ENCODE measurements at places on chromosomes 5 and 9.

DNA sequence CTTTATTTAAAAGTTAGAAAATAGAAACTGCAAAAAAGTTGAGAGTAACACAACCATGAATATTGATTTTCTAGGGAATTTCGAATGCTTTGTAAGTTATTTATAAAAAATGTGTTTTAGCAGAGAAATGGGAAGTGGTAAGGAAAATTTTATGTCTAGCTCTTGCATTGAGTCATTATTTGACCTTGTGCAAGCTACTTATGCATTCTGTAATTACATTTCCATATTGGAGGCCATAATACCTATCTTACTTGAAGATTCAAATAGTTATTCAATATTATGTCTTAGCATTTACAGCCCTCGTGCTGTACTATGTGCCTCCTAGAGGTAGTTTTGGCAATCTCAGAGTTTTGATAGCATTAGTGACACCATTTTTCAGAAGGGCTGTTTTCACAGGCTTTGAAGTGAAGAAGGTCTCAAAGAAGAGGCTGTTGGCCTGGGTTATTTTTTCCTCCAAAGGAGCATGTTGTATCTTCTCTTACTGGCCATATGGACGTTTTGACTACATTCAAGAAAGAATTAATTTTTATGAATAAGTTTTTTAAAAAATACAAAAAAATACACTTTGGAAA lies 7.4 kb upstream of the DAP start:
- H3K27ac ChIP-seq, result no peak overlapping the region
- no peaks in the 10 kb centered on the region for H3K36me3 ChIP-seq
- DNase-seq, result no peak
- no peaks in the 10 kb centered on the region for H3K4me1 ChIP-seq
- no peaks in the 10 kb centered on the region for H3K27me3 ChIP-seq

- H3K4me1 ChIP-seq, result no peaks in the 10 kb centered on the region
- no peaks in the 10 kb centered on the region for H3K27me3 ChIP-seq
- no peak for DNase-seq
- no peak overlapping the region for H3K4me3 ChIP-seq
These were observed 58.4 kb upstream of the STK32A start for GRCh38 chr5:147176422-147176821.

- H3K27me3 ChIP-seq, result no peaks in the 10 kb centered on the region
- no peaks in the 10 kb centered on the region for H3K36me3 ChIP-seq
- H3K4me3 ChIP-seq, result no peak overlapping the region
These were observed 91.8 kb upstream of the TNC start for GRCh38 chr9:115209601-115210306.

DNA sequence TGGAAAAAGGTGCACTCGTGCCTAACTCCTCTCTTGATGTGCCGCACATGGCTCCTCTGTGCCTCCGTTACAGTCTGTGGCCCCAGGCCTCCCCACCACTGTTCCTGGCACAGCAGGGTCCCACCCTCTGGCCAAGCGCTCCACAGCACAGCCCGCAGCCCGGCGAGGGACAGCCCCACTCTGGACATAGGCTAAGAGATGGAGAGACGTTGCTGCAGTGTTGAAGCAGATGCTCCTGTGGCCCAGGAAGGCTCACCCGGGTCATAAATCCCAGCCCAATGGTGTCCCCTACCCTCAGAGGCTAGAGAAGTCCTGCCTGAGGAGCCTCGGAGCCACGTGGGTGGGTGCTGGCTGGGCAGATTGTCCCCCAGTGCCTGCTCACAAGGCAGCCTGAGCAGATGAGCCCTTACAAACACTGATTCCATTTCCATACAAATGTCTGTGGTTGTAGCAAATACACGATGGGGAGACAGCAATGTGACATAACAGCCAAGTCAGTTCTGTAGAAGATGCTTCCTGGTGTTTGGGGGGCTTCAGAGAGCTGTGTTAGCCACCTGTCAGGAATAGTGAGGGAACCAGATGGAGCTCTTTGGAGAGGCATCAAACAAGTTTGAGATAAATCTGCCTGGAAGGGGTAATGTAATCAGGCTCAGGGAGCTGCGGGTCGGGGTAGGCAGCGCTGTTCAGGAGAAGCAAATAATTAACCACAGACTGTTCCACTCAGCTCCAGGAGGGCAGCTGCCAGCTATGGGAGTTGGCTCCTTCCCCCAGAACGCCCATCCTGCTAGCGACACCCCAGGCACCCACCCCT lies 41.7 kb downstream of the C5orf15 start:
- H3K27me3 ChIP-seq, result no peaks in the 10 kb centered on the region
- no peak overlapping the region for H3K4me3 ChIP-seq
- H3K36me3 ChIP-seq, result no peaks in the 10 kb centered on the region
- peak overlapping the region; percentile 42 for H3K27ac ChIP-seq

GRCh38 chr5:132887283-132887682 lies 13.8 kb downstream of the LEAP2 start:
- H3K36me3 ChIP-seq, result peaks cover 92% of the 10 kb centered on the region
- H3K27me3 ChIP-seq, result no peaks in the 10 kb centered on the region
- DNase-seq, result no peak
- no peak overlapping the region for H3K27ac ChIP-seq
- no peak overlapping the region for H3K4me3 ChIP-seq
- H3K4me1 ChIP-seq, result no peaks in the 10 kb centered on the region

DNA sequence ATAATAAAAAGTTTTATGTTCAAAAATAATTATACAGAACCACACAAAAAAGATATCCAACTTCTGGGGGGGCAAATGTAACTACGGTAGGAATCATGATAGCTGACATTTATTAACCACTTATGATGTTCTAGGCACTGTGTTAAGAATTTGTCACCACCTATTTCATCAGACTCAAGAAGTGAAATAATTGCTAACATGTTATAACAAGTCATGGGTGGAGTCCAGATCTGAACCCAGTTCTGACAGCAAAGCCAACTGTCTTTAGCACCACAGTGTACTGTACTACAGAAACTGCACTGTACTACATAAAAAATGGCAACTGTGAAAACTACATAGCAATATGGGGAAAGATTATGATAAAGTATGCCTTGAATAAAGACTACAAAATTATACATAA lies 3.0 kb upstream of the SAP30L start:
- no peak overlapping the region for H3K27ac ChIP-seq
- H3K4me1 ChIP-seq, result peaks cover 22% of the 10 kb centered on the region
- H3K36me3 ChIP-seq, result peaks cover 18% of the 10 kb centered on the region
- no peak overlapping the region for H3K4me3 ChIP-seq
- DNase-seq, result no peak

DNA sequence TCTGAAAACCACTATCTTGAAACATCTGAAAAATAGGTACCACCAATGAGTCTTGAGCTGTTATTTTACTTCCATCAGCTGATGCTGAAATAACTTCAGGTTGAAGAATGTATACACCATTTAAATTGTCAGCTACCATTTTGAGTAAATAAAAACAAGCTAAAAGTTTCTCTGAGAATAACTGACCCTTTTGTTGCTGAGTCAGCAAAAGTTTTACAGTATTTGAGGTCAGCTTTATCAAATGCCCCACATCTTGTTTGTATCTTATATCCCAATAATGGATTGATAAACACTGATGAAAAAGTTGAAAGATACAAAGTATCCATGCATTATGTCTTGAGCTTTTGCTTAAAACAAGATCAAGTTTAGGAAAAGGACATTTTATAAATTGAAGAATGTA lies 22.8 kb downstream of the CPLANE1 start:
- H3K36me3 ChIP-seq, result peaks cover 74% of the 10 kb centered on the region
- H3K4me1 ChIP-seq, result no peaks in the 10 kb centered on the region
- no peaks in the 10 kb centered on the region for H3K27me3 ChIP-seq
- H3K4me3 ChIP-seq, result no peak overlapping the region
- H3K27ac ChIP-seq, result no peak overlapping the region

DNA sequence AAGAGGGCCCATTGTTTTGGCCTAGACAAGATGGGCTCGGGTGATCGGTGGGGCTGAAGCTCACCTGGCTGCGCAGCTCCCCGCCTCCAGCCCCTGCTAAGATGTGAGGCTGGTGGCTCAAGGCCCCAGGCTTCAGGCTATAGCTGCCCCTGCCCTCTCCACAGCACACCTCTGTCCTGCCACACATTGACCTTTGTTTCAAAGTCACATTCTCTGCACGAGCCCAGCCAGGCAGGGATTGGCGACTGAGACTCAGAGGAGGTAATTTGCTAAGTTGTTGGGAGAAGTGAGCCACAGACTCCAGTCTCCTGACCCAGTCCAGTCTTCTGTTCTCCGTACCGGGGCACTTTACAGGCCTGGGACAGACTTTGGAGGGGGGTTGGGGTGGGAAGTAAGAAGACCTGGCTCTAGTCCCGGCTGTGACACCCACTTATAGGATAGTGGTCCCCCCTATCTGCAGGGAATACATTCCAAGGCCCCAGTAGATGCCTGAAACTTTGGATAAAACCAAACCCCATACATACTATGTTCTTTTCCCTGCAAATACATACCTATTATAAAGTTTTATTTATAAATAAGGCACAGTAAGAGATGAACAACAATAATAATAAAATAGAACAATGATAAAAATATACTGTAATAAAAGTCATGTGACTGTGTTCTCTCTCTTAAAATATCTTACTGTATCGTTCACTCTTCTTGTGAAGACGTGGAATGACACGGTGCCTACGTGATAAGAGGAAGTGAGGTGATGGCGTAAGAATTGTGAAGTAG lies 13.3 kb downstream of the PDGFRB start:
- DNase-seq, result no peak
- H3K27ac ChIP-seq, result peak overlapping the region; percentile 85
- H3K36me3 ChIP-seq, result no peaks in the 10 kb centered on the region

GRCh38 chr5:67120032-67120431 lies 76.6 kb downstream of the CD180 start:
- no peak overlapping the region for H3K4me3 ChIP-seq
- DNase-seq, result no peak
- no peaks in the 10 kb centered on the region for H3K4me1 ChIP-seq
- H3K27ac ChIP-seq, result no peak overlapping the region

- peaks cover 15% of the 10 kb centered on the region for H3K4me1 ChIP-seq
- no peak overlapping the region for H3K4me3 ChIP-seq
- no peaks in the 10 kb centered on the region for H3K27me3 ChIP-seq
These were observed 54.5 kb downstream of the STK10 start for GRCh38 chr5:172133359-172134029.

GRCh38 chr9:134592018-134592818 lies 49.4 kb upstream of the COL5A1 start:
- no peaks in the 10 kb centered on the region for H3K4me1 ChIP-seq
- H3K27ac ChIP-seq, result peak overlapping the region; percentile 14
- peak; percentile 58 for DNase-seq
- no peak overlapping the region for H3K4me3 ChIP-seq
- H3K27me3 ChIP-seq, result peaks cover 44% of the 10 kb centered on the region

- H3K27ac ChIP-seq, result no peak overlapping the region
- no peak overlapping the region for H3K4me3 ChIP-seq
- no peaks in the 10 kb centered on the region for H3K36me3 ChIP-seq
- H3K27me3 ChIP-seq, result no peaks in the 10 kb centered on the region
- no peak for DNase-seq
These were observed 86.9 kb downstream of the CYFIP2 start for GRCh38 chr5:157352756-157353340.

GRCh38 chr9:33329117-33329563 lies 38.8 kb downstream of the NFX1 start:
- H3K36me3 ChIP-seq, result peaks cover 4% of the 10 kb centered on the region
- H3K4me3 ChIP-seq, result no peak overlapping the region
- H3K4me1 ChIP-seq, result peaks cover 8% of the 10 kb centered on the region
- H3K27ac ChIP-seq, result peak overlapping the region; percentile 87
- peak; percentile 87 for DNase-seq

DNA sequence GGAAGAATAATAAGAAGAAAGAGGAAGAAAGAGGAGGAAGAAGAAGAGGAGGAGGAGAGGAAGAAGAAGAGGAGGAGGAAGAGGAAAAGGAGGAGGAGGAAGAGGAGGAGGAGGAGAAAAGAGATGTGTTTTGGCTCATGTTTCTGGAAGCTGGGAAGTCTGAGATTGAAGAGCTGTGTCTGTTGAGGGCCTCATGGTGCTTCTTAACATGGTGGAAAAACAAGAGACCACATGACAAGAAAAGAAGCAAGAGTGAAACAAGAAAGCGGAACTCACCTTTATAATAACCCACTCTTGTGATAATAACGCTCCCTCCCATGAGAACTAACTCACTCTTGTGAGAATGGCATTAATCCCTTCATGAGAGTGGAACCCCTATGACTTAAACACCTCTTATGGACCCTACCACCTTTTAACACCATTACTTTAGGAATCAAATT lies 36.1 kb upstream of the RANBP6 start:
- no peaks in the 10 kb centered on the region for H3K36me3 ChIP-seq
- H3K4me1 ChIP-seq, result no peaks in the 10 kb centered on the region
- H3K27me3 ChIP-seq, result peaks cover 5% of the 10 kb centered on the region
- no peak overlapping the region for H3K4me3 ChIP-seq
- DNase-seq, result no peak

DNA sequence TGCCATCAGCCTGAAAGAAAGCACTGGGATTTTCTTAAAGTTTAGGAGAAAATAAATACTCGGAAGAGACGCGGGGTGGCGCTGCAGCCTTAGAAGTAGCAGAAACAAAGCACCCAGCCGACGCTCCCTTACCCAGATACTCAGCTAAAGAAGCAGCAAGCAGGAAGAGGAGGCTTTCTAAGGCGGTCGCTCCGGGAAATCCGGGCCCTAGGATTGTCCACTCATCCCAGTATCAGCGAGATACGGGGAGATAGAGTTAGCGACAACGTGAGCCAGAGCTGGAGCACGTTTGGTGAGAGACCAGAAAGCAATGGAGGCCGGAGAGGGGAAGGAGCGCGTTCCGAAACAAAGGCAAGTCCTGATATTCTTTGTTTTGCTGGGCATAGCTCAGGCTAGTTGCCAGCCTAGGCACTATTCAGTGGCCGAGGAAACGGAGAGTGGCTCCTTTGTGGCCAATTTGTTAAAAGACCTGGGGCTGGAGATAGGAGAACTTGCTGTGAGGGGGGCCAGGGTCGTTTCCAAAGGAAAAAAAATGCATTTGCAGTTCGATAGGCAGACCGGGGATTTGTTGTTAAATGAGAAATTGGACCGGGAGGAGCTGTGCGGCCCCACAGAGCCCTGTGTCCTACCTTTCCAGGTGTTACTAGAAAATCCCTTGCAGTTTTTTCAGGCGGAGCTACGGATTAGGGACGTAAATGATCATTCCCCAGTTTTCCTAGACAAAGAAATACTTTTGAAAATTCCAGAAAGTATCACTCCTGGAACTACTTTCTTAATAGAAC lies at the start of gene PCDHB2:
TSS of gene PCDHB2 (plus strand) at position 135 of the 782 bp plus-strand sequence. CDS start at position 311, 176 bp downstream.
- H3K36me3 ChIP-seq, result no peaks in the 10 kb centered on the region
- H3K27me3 ChIP-seq, result no peaks in the 10 kb centered on the region
- no peak within 1 kb of the TSS for H3K27ac ChIP-seq
- H3K4me1 ChIP-seq, result no peaks in the 10 kb centered on the region
- peak within 1 kb of the TSS; percentile 8 for H3K4me3 ChIP-seq
- DNase-seq, result peak; percentile 64

DNA sequence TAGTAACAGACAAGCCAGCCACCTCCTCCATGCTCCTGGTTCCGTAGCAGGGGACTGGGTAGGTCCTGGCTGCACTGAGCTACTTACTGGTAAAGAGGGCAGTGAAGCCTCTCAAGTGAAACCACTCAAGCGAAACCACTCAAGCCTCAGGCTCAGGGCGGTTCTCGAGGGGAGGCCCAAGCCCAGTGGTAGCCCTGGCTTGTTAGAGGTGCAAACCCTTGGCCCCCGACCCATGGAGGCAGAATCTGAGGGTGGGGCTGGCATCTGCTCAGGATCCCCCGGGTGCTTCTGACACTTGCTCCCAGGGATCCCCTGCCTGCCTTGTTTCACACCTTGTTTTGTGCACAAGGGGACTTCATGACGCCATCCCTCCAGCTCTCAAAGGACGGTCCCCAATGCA lies 76.5 kb upstream of the OLFM1 start:
- H3K36me3 ChIP-seq, result no peaks in the 10 kb centered on the region
- no peak overlapping the region for H3K4me3 ChIP-seq
- no peaks in the 10 kb centered on the region for H3K27me3 ChIP-seq
- DNase-seq, result no peak
- H3K4me1 ChIP-seq, result no peaks in the 10 kb centered on the region

- peak; percentile 86 for DNase-seq
- peaks cover 22% of the 10 kb centered on the region for H3K4me1 ChIP-seq
- peak overlapping the region; percentile 92 for H3K4me3 ChIP-seq
- no peaks in the 10 kb centered on the region for H3K36me3 ChIP-seq
These were observed 353 bp downstream of the SH3PXD2B start for GRCh38 chr5:172453986-172454357.

All from stomach (tissue), 19 donors.